NCI-H146 (cell line): ENCODE measurements at places on chromosomes 16 and 17.
A peak's percentile ranks its signal among the peaks of the same experiment; 100 is the strongest.

GRCh38 chr17:77566151-77566550 lies 392.4 kb upstream of the TNRC6C start:
- no peak for DNase-seq

DNA sequence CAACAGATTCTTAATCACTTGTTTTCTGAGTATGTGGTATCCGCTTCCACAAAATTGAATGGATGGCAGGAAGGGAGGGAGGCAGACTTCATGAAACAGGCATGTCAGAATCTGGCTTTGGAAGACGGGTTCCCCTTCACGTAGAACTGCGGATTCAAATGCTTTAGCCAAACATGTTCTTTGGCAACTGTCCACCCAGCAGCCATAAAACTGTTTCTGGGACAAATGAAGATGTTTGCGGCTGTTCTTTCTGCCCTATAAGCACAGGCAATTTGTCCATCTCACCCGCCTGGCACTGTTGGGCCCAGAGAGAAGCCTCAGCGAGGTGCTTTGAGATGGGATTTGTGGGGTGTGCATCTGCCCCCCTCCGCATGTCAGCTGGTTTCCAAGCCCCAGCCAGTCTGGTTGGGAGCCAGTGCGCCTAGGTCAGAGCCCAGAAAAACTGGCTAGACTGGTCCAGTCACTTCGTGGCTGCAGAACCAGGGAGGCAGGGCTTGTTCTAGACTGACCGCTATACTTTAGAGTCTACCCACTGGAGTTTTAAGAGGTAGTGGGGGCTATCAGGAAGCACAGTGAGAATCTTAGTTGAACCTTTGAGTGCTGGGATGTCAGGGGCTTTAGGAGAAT lies 6.3 kb downstream of the CRHR1 start:
- DNase-seq: no peak

DNA sequence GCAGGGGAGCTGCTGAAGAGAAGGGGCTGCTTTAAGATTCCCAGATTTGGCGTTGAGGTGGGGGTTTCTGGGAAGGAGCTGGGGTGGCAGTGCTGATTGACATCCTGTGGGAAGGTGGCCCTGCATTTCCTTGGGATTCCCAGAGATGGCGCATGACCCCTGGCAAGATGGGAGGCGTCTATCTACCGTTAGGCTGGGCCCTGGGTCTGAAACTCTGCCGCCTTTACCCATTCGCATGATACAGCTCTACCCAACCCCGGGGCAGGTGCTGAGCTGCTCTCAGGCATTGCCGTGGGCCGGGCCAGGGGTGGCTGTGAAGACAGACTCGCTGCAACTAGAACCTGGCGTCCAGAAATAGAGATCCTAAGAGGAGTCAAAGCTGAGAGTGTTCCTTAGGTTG lies 9.9 kb upstream of the MVD start:
- DNase-seq: peak; percentile 25

DNA sequence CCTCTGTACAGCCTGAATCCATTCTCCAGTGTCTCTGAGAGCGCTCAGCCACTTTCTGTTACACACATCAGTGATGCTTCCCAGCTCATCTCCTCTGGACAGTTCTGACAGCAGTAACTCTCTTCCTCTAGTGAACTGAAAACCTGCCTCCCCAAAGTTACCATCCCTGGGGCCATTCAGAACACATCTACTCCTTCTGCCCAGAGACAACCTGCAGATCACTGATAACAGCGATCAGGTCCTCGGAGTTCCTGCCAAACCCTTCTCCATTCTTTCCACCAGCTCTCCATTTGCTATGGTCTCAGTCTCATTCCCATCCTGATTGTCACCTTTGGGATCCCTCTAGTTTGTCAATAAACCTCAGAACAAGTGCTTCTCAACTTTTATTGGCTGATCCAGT lies 7.3 kb downstream of the ZZEF1 start:
- DNase-seq: no peak

DNA sequence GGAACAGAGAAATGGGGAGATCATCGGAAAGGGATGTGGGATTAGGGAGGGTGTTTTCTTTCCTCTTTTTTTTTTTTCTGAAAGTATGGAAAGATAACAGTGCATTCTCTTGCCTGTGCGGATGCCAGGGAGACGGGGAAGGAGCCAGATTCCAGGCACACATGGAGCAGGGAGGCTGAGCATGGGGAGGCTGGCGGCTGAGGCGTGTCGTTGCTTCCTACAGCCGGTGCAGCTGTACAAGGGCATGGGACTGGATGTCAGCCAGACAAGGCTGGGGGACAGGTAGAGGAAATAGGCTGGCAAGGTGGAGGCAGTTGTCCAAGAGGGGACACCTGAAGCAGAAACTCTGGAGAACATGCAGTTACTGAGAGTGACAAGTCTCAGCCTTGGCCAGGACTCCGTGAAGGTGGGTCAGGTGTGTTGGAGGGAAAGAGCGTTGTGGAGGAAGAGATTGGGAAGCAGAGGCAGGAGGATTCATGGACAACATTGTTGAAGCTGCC lies 16.6 kb upstream of the ADORA2B start:
- DNase-seq: no peak

GRCh38 chr17:82410014-82410716 lies 8.0 kb upstream of the HEXD start:
- no peak for DNase-seq

GRCh38 chr16:55943267-55943666 lies 68.1 kb upstream of the CES5A start:
- no peak for DNase-seq

GRCh38 chr16:17768257-17768656 lies 297.5 kb upstream of the XYLT1 start:
- DNase-seq: no peak

- DNase-seq: no peak
Measured at GRCh38 chr17:71547904-71548303, 572.9 kb upstream of the SOX9 start.

DNA sequence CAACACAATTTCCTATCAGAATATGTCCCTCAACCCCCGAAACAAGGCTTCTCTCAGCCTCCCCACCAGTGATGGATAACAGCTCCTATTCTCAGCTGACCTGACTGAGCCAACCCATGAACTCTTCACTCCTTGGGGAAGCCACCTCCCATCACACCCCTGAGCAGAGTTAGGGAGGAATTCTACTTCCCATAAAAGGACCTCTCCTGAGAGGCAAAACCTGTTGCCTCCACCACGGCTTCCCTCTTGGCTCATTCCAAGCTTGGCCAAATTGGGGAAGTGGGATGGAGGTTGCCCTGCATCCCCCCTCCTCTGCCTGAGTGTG lies 5.7 kb upstream of the RASL10B start:
- DNase-seq: no peak

GRCh38 chr17:1542316-1542715 lies 20.3 kb downstream of the PITPNA start:
- no peak for DNase-seq

DNA sequence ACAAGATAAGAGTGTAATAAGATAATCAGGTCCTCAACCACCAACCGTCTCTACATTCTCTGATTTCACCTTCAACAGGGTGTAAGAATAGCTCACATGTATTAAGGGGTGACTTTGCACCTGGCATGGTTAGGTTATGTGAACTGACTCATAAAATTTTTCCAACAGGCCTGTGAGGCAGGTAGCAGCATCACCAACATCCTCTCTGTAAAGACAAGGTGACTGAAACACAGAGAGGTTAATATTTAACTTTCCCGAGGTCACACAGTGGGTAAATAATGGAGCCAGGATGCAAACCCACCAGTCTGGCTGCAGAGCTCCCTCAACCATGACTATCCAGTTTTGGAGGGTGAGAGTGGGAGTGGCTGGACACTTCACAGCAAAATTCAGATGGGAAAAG lies 317.2 kb downstream of the C16orf95 start:
- no peak for DNase-seq

DNA sequence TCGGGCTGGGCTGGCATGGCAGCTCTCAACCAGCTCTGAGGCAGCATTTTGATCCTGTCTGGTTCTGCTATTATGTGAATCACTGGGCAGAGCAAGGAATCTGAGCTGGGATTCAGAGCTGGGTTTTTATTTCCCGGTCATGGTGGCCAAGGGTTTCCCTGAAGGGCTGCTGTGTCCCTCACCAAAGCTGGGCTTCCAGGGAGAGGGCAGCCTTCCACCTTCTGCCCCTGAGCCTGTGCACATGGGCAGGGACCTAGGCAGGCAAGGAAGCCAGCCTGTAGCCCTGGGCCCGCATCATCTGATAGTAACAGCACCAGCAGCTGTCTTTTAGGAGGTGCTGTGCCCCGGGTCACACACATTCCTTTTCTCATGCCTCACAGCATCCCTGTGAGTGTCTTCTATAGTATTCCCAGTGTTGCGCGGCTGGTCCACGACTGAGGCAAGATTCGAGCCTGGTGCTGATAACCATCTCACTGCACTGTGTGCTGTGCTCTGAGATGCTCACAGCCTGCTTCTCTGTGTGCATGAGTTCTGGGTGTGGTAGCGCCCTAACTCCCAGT lies 85.3 kb upstream of the PLCG2 start:
- no peak for DNase-seq

GRCh38 chr16:62573466-62573865 lies 537.2 kb upstream of the CDH8 start:
- DNase-seq: no peak

- no peak for DNase-seq
Measured at GRCh38 chr17:60901242-60901641, 223.6 kb downstream of the BCAS3 start.

GRCh38 chr16:5386989-5387388 lies 289.4 kb upstream of the EEF2KMT start:
- no peak for DNase-seq

- DNase-seq: peak; percentile 88
Measured at GRCh38 chr17:32520104-32520701, 33.4 kb downstream of the CDK5R1 start.

- peak; percentile 39 for DNase-seq
Measured at GRCh38 chr16:78972006-78972405, 628.5 kb downstream of the MAF start.

DNA sequence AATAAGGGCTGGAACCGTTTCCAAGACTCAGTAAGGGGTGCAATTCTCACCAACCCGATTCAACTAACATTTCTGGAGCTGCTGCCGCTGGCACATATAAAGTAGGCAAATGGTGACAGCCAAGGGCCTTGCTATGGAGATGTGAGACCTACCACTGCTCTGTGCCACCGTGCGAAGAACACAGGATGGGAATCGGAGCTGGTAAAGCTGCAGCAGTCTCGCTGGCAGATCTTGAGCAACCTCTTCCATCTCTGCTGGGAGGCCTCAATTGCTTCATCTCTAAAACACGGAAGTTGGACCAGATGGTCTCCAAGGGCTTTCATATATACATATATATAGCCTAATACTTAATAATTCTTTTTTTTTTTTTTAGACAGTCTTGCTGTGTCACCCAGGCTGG lies 128.9 kb upstream of the RCVRN start:
- DNase-seq: no peak

DNA sequence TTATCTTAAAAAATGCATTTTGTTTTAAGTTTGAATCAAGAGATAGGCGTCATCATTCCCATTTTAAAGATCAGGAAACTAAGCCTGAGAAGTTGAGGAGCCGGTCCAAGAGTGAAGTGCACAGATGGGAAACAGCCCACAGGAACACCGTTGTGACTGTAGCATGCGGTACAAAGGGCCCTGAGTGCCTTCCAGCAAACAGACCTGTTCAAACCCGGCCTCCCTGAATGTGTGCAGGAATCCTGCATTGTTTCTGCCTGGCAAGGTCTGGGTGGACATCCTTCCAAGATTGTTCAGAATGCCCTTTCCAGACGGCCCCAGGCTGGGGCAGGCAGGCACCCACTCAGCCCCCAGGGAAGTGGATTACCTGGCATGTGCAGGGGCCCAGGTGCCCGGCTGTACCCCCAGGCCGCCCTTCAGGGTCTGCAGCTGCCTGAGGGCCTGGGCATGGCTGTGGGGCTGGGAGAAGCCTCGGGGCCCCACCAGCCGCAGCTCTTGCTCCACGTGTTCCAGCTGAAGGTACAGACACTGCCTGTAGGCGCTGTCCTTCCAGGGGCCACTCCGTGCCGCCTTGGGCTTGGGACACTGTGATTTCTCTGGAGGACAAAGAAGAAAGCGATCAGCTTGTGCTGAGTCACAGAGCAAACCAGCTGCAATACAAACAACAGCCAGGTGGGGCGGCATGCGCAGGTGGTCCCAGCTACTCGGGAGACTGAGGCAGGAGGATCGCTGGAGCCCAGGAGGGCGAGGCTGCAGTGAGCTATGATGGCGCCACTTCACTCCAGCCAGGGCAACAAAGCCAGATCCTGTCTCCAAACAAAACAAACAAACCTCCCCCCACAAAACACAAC lies 45.0 kb upstream of the GCSH start:
- no peak for DNase-seq

DNA sequence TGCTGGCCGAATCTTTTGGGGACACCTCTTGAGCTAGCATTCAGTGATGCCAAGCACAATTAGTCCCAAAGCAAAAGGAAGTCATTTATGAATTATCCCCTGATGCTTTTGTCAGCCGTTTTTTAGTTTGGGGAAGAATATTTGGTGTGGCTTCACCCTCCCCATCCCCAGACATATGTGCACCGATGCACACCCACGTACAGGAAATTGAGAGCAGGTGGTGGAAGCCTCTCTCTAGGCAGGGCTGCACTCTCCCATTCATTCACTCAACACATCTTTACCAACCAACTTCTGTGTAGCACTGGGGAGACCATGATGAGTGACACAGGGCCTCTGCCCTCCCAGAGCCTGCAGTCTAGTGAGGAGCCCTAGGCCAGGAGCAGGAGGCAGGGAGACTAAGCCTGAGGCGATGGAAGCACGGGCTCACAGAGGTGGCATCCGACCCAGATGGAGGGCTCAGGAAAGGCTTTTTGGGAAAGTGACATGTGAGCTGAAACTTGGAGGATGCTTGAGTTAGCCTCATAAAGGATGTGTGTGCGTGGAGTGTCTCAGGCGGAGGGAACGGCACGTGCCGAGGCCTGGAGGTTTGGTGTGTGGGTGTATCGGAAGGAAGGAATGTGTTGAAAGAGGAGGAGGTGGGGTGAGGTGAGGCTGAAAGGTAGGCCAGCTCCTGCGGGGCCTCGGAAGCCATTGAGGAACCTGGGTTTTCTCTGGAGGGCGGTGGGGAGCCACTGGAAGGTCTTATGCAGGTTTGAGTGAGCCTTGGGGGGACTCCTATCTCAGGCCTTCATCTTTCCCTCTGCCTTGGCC lies 43.8 kb downstream of the PSME3IP1 start:
- DNase-seq: no peak

GRCh38 chr16:15919331-15919730 lies 30.1 kb upstream of the ABCC1 start:
- no peak for DNase-seq

DNA sequence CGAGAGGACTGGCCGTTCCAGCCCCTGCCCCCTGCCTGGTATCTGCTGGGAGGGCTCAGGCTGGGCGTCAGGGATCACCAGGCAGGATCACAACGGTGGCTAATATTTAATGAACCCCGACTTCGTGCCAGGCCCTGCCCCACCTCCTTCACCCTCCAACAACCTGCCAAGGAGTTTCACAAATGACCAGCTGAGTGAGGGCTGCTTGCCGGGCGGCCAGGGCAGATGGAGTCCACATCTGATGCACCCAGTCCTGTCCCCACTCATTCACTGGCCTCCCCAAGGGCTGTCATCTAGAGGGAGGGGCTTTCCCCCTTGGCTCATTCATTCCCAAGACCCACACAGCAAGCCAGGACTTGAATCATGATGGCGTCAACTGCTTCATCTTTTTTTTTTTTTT lies 17.5 kb downstream of the UBALD1 start:
- no peak for DNase-seq

GRCh38 chr17:80957461-80957941 lies 34.1 kb upstream of the CHMP6 start:
- no peak for DNase-seq

- DNase-seq: no peak
Measured at GRCh38 chr17:68759002-68759342, 157.8 kb upstream of the FAM20A start.

- DNase-seq: peak; percentile 66
Measured at GRCh38 chr16:75265911-75266701, 14.7 kb upstream of the BCAR1 start.
